Activated CD4-positive, alpha-beta memory T cell treated with anti-CD3 and anti-CD28 coated beads for 36 hours (primary cell): ENCODE measurements at places on chromosomes 2 and 18.

DNA sequence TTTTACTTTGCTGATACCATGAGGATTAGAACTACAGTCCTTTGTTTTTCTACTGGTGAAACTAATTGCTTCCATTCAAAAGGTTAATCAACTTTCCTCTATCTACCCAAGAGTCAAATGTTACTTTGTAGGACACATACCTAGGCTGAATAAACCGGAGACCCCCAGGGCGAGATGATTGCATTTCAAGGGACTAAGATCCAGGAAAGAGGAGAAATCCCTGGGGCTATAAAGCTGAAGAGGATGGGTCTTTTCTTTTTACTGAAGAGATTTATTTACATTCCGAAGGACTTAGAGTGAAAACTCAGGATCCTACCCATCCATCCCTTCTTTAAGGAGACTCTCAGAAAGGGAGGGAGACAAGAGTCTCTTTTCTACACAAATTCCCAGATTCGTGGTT lies 331.9 kb downstream of the CDH19 start:
- DNase-seq: no peak
- H3K4me3 ChIP-seq: no peak overlapping the region
- H3K27ac ChIP-seq: no peak overlapping the region
- H3K4me1 ChIP-seq: no peaks in the 10 kb centered on the region
- no peaks in the 10 kb centered on the region for H3K36me3 ChIP-seq
- H3K27me3 ChIP-seq: no peaks in the 10 kb centered on the region

- H3K4me3 ChIP-seq: no peak overlapping the region
- H3K36me3 ChIP-seq: no peaks in the 10 kb centered on the region
- H3K27me3 ChIP-seq: no peaks in the 10 kb centered on the region
- no peaks in the 10 kb centered on the region for H3K4me1 ChIP-seq
- H3K27ac ChIP-seq: no peak overlapping the region
- DNase-seq: no peak
Observed at GRCh38 chr2:157160111-157160510, 97.4 kb upstream of the GALNT5 start.

GRCh38 chr2:7845332-7845731 lies 836.5 kb upstream of the ID2 start:
- no peak for DNase-seq
- H3K27ac ChIP-seq: no peak overlapping the region
- no peak overlapping the region for H3K4me3 ChIP-seq
- H3K27me3 ChIP-seq: peaks cover 7% of the 10 kb centered on the region
- peaks cover 36% of the 10 kb centered on the region for H3K4me1 ChIP-seq

DNA sequence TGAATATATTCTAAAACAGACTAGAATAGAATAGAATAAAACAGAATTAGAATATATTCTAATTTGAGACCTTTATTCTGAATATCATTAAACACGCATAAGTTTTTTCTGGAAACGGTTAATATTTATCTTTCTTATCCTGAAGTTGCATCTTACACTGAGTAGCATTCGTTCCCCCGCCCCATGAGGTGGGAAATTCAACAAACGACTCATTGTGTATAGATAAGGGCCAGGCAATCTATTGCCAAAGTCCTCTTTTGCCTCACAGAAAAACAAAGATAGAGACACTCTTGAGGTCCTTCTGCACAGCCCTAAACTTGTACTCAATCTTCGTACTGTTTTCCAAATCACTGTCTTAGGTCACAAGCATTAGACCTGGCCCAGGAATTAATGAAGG lies 98.1 kb downstream of the COL6A3 start:
- no peak overlapping the region for H3K4me3 ChIP-seq
- no peaks in the 10 kb centered on the region for H3K4me1 ChIP-seq
- H3K27me3 ChIP-seq: peaks cover 7% of the 10 kb centered on the region
- H3K27ac ChIP-seq: no peak overlapping the region

DNA sequence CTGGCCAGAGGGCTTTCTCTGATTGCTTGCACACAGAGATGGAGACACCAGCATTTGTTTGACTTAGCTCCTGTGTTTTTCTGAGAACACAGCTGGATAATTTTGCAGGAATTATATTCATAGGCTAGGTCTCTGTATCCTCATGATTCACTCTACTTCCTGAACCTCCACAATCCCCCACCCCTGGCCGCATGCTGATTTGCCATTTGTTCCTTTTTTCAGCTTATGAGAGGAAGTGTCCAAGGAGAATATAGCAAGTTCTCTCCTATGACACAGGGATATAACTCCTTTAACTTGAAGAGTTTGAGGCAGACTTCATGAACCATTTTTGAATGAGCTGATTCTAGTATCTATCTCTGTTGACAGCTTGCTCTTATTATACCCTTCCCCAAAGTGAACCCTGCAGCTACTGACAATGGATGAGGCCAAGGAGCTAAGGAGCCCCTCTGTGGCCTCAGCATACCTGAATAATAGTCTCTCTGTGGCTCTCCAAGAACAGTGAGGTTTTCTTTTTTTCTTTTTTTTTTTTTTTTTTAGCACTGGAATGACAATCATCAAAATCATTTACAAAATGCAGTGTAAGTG lies 15.4 kb downstream of the CAVIN2 start:
- H3K4me1 ChIP-seq: no peaks in the 10 kb centered on the region
- no peaks in the 10 kb centered on the region for H3K36me3 ChIP-seq
- peaks cover 8% of the 10 kb centered on the region for H3K27me3 ChIP-seq
- H3K27ac ChIP-seq: no peak overlapping the region

DNA sequence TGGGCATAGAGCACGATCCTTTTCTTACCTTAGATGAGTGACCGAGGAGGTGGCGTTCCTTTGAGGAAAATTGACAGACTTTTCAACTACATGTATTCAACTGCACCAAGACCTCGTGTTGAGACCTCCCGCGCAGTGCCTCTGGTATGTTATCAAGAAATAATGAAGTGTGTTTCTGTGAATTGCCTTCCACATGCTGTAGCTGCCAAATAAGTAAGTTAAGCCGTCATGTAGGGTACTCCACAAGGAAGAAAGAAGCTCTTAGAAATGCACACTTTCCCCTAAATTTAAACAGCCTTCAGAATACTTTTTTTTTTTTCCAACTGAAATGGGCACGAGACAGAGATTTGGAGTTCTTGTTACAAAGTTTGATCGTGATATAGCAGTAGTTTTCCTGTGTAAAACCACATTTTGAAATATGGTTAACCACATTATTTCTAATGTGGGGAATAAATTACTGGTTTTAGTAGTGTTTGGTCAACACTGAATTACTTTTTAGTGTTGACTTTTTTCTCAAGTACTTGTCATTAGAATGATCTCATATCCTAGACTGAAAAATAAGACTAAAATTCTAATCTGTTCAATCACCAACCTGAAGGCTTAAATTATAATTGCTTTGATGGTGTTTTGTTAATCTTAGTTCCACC lies 30.5 kb downstream of the PDK1 start:
- no peak overlapping the region for H3K4me3 ChIP-seq
- peak overlapping the region; percentile 6 for H3K27ac ChIP-seq
- H3K27me3 ChIP-seq: peaks cover 1% of the 10 kb centered on the region
- DNase-seq: no peak

DNA sequence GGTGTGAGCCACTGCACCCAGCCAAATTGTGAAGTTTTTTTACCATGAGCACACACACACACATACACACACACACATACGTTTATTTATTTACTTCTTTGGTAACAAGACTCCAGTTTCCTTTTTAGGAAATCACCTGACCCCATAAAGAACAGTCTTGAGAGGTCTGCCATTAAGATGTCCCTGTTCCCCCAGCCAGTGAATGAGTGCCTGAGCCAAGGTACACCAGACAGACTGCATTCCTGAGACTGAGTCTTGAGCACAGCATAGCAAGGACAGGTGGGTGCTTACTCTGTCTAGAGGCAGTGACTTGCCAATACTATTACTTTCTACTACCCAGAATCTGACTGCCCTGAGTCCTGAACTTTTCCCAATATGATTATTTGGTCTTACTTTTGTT lies 167.2 kb upstream of the SATB2 start:
- no peak overlapping the region for H3K27ac ChIP-seq
- H3K4me3 ChIP-seq: no peak overlapping the region
- no peaks in the 10 kb centered on the region for H3K4me1 ChIP-seq
- H3K27me3 ChIP-seq: peaks cover 9% of the 10 kb centered on the region

- H3K4me1 ChIP-seq: no peaks in the 10 kb centered on the region
- no peaks in the 10 kb centered on the region for H3K36me3 ChIP-seq
- H3K27me3 ChIP-seq: no peaks in the 10 kb centered on the region
Observed at GRCh38 chr2:2550856-2551255, 219.8 kb upstream of the MYT1L start.

GRCh38 chr18:37435150-37435867 lies 130.3 kb downstream of the CELF4 start:
- no peak overlapping the region for H3K27ac ChIP-seq
- peaks cover 8% of the 10 kb centered on the region for H3K27me3 ChIP-seq
- no peak for DNase-seq
- H3K36me3 ChIP-seq: no peaks in the 10 kb centered on the region
- H3K4me3 ChIP-seq: no peak overlapping the region

DNA sequence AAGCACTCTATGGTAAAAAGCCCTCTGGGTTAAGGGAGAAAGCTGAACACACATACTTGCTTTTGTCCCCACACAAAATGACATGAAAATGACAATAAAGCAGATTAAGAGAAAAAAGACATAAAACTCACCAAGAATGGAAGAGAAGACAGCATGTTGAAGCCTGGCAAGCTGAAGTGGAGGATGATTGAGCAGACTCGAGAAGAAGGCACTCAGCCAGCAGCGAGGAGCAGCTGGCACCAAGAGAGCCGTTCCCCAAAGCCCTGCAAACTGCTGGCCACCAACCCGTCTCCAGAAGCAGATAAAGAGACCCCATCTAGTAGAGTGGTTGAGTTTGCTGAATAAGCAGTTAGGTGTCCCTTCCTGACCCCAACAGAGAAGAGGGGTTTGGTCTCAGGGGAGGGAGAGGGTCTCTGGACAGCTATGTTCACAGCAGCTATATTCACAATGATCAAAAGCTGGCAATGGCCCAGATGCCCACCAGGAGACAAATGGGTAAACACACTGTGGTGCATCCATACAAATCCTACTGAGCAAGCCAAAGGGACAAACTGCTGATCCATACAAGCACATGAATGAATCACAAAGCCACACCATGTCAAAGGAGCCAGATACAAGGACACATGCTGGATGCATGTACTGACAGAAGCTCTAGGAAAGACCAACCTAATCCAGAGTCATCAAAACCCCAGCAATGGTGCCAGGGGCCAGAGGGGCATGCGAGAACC lies 36.9 kb downstream of the FAM168B start:
- no peak for DNase-seq
- no peak overlapping the region for H3K4me3 ChIP-seq
- peaks cover 9% of the 10 kb centered on the region for H3K4me1 ChIP-seq
- peaks cover 55% of the 10 kb centered on the region for H3K36me3 ChIP-seq

GRCh38 chr2:144705328-144706245 lies 185.7 kb upstream of the ZEB2 start:
- no peak overlapping the region for H3K4me3 ChIP-seq
- no peaks in the 10 kb centered on the region for H3K4me1 ChIP-seq
- H3K36me3 ChIP-seq: no peaks in the 10 kb centered on the region
- DNase-seq: no peak
- peaks cover 5% of the 10 kb centered on the region for H3K27me3 ChIP-seq

- no peak for DNase-seq
- H3K27ac ChIP-seq: no peak overlapping the region
- H3K27me3 ChIP-seq: no peaks in the 10 kb centered on the region
- H3K4me1 ChIP-seq: no peaks in the 10 kb centered on the region
Observed at GRCh38 chr2:66228128-66228547, 206.8 kb upstream of the MEIS1 start.

DNA sequence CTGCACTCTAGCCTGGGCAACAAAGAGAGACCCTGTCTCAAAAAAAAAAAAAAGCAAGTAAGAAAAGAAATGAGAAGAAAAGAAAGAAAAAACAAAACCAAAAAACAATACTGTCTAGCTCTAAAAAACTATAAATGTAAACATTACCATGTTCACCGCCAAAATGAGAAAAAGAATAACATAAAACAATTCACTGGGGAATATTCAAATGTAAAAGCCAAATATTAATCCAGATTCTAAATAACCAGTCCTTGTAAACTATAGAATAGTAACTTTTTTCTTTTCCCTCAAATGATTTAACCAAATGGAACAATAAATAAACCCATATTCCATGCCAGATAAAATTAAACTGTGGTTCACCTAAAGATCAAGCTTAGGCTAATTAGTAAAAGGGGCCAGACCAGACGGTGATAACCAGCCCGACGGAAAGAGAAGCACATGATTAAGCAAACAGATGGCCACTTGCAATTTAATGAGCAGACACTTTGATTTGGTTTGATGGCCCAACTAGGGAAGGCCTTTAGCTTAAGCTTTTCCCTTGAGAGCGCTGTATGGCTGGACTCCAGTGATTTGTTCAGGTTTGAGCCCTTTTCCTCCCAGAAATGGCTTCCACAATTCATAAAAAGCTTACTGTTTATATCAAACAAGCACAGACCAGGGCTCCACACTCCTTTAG lies 39.4 kb upstream of the ZNF397 start:
- H3K4me3 ChIP-seq: no peak overlapping the region
- peaks cover 2% of the 10 kb centered on the region for H3K36me3 ChIP-seq
- H3K4me1 ChIP-seq: no peaks in the 10 kb centered on the region
- peaks cover 4% of the 10 kb centered on the region for H3K27me3 ChIP-seq

GRCh38 chr2:30867385-30867784 lies 60.1 kb upstream of the CAPN13 start:
- H3K27me3 ChIP-seq: peaks cover 8% of the 10 kb centered on the region
- no peak overlapping the region for H3K27ac ChIP-seq
- H3K4me3 ChIP-seq: no peak overlapping the region
- no peak for DNase-seq

DNA sequence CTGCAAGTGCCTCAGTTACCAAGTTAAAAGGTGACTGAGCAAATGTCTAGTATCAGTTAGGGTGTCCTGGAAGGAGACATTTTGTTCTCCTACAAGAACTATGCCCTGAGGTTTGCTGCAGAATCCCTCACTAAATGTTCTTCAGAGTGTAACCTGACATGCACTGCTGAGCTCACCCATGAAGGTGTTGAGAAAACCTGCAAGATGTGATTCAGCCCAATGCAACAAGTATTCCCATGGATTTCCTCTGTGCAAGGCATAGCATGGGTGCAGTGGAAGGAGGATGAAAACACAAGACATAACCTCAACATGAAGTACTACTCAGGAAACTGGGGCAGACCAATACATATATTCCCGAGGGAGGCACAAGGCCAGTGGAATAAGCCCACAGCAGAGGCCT lies 15.4 kb upstream of the UGT1A8 start:
- H3K27me3 ChIP-seq: peaks cover 23% of the 10 kb centered on the region
- no peaks in the 10 kb centered on the region for H3K36me3 ChIP-seq
- H3K4me1 ChIP-seq: no peaks in the 10 kb centered on the region
- no peak for DNase-seq
- no peak overlapping the region for H3K27ac ChIP-seq
- H3K4me3 ChIP-seq: no peak overlapping the region
